ENCODE measurements at places on chromosomes 12 and 14.

GRCh38 chr14:55805250-55805649 lies 225.2 kb downstream of the KTN1 start:
- no peak for DNase-seq

DNA sequence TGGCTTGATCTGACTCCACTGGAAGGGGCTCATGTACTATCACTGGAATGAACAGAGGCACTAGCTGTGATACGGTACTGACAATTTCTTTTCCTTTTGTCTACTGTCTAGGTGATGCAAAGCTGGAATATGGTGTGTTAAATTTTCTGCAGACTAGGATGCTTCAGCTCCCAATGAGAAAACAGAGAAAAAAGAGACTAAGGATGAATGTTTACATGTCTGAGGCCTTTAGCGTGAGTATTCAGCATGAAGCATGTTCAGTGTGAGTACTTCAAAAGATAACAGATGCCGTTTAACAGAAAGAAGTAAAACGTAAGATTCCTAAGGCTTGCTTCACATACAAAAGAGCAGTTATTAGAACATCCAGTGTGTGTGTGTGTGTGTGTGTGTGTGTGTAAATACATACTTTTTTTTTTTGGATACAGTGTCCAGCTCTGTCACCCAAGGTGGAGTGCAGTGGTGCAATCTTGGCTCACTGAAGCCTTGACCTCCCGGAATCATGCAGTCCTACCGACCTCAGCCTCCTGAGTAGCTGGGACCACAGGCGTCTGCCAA lies 92.3 kb upstream of the FERMT2 start:
- DNase-seq, result no peak

GRCh38 chr12:3661028-3661427 lies 91.9 kb downstream of the CRACR2A start:
- no peak for DNase-seq

DNA sequence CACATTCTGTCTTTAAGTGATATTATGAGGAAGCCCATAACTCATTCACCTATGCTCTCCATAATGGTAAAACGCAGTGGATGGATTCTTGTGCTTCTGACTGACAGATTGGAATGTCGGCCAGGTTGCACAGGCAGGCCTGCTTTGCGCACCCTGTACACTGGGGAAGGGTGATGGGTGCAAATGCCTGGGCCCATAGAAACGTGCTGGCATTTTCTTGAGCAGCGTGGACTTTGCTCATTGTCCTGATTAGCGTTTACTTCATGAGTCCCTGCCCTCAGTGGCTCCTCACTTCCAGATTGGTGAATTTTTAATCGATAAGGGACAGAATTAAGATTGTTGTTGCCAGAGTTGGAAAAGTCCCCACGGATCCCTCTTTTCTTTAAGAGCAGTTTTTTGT lies 80.9 kb upstream of the TRAF3 start:
- no peak for DNase-seq

- no peak for DNase-seq
Measured at GRCh38 chr14:52032204-52032801, 36.6 kb downstream of the NID2 start.

DNA sequence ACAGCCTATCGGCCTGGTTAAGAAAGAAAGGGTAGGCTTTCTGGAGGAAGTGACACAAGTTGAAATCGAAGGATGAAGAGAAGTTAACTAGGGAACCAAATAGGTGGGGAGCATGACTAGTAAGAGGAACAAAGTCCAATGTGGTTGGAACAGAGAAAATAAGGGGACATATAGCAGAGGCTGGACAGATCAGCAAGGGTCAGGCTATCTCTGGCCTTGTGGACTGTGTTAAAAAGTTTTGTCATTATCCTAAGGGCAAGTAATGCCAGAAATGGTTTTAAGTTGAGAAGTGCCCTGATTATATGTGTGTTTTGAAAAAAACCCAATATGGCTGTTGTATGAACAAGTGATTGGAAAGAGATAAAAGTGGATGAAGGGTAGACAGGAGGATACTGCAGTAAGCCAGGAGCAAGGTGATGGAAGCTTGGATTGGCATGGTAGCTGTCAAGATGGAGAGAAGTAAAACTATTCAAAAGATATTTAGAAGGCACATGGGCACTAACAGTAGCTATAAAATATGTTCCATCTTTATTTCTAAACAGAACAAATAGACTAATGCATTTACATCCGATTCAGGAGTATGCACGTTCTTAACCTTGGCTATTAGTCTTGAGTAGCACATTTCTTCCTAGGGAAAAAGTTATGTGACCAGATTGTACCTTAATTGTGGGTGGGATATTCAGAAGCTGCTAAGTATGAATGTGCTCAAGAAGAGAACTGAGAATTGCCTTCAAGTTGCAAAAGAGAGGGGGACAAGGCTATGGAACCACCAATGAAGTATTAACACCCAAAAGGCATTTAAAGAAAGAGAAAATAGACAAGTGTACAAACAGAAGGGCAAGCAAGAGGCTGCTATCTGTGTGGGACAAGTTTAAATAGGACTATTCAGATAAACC lies 46.8 kb upstream of the OR5AU1 start:
- DNase-seq, result no peak

DNA sequence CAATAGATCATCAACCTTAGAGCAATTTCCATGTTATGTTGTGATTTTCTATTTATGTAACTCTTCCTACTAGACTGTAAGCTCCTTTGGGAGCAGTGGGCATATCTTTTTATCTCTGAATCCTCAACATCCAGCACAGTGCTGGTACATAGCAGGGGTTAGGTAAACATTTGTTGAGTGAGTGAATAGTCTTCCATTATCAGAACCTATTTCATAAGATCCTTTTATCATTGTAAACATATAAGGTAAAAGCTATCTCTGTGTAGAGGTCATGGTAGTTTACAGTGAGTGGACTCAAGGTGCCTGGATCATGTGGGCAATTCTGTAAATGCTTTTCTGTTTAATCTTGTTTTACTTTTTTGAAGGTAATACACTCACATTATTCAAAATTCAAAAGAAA lies 15.1 kb downstream of the FKBP11 start:
- no peak for DNase-seq

DNA sequence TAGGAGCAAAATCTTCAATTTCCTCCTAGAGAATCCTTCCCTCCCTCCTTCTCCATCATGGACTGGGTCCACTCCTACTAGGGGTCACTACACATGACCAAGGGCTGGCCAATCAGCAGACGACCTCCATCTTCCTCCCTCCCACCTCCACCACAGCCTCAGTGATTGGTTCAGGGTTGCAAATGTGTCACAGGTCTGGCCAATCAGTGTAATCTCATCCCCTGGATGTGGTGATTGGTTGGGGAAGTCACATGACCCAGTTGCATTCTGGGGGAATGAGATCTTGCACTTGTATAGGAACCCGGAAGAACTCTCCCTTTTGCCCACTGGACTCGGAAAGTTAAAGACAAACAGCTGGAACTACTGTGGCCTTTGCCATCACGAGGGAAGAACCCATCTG lies 169.2 kb downstream of the PIWIL1 start:
- no peak for DNase-seq

DNA sequence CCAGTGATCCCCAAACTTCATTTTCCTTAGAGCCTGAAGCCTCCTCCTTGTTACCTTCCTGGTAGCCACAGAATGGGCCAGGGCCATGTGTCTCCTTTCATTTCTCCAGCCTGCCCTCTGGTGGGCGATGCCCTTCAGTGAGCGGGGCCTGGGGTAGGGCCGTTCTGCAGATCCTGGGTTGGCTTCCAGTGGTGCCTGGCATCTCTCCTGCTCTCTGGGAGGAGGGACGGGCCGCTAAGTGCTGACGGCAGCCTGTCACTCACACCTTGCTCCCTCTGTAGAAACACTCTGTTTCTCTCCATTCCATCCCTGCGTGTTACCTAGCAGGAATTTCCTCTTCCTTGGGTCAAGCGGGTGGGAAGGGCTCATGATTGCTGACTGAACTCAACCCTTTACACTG lies 232.1 kb downstream of the CACNA1C start:
- DNase-seq, result no peak

- no peak for DNase-seq
Measured at GRCh38 chr12:127810041-127810440, 456.9 kb upstream of the TMEM132C start.

DNA sequence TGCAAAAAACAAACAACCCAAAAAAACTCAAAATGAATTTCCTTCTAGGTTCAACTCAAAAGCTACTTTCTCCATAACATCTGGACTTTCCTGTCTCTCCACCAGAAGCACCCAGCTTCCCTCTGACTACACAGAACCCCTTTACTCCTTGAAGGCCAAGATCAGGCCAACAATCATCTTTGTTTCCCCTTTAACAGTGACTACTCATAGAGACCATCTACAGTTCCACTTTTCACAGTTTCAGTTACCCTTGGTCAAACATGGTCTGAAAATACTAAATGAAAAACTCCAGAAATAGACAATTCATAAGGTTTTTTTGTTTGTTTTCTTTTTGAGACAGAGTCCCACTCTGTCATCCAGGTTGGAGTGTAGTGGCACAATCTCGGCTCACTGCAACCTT lies 11.8 kb downstream of the GCH1 start:
- no peak for DNase-seq

- DNase-seq, result no peak
Measured at GRCh38 chr14:75825147-75825592, 156.6 kb downstream of the TGFB3 start.

DNA sequence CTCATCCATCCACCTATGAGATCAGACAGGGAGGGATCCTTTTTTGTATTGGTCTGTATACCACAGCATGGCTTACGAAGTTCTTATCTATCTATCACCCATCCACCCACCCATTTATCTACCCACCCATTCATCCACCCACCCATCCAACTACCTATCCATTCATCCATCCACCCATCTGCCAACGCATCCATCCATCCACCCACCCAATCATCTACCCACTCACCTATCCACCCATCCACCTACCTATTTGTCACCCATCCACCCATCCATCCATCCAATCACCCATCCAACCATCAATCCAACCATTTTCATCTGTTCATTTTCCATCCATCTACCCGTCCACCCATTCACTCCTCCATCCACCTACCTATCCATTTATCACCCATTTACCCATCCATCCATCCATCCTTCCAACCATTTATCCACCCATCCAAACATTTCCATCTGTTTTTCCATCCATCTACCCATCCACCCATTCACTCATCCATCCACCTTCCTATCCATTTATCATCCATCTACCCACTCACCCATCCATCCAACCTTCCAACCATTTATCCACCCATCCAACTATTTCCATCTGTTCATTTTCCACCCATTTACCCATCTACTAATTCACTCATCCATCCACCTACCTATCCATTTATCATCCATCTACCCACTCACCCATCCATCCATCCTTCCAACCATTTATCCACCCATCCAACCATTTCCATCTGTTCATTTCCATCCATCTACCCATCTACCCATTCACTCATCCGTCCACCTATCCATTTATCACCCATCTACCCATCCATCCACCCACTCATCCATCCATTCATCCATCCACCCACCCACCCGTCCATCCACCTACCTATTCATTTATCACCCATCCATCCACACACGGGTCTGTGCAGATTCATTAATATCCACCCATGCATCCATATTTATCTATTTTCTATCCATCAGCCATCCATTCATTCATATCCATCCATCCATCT lies 13.3 kb downstream of the SDS start:
- no peak for DNase-seq

DNA sequence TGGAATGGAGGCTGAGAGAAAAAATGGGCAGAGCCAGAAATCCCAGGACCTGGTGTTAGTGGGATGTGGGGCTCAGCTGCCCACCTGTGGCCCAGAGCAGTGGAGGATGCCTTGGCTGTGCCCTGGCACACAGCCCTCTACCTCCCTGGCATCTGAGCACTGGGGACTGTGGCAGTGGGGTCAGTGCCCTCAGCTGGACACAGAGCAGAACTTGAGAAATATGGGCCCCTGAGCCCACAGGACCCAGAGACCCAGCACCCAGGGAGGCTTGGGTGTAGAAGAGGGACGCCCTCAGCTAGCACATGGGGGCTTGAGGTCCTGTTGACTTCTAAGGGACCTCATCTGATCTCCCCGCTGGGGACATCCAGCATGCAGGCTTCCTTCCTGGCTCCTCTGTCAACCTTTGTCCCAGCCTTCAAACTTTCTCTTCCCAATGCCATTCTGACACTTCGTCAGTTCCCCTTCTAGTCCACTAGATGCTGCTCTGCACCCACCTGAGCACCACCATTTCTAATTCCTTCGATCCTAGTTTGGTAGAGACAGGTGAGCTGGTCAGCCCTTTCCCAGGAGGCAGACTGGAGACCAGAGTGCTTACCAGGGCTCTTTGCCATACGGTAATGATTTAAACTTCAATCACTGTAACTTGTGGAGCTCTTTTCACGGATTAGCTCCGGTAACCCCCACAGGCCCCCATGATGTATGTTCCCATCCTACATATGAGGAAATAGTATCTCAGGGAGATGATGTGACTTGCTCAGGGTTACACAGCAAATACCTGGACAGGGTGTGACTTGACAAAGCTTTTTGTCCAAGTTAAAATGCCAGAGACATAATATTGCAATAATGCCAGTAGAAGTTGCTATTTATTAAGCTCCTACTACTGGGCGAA lies 143.7 kb downstream of the ASCL4 start:
- DNase-seq, result no peak

- DNase-seq, result peak; percentile 2
Measured at GRCh38 chr14:34227834-34228649, 234.0 kb downstream of the SPTSSA start.

DNA sequence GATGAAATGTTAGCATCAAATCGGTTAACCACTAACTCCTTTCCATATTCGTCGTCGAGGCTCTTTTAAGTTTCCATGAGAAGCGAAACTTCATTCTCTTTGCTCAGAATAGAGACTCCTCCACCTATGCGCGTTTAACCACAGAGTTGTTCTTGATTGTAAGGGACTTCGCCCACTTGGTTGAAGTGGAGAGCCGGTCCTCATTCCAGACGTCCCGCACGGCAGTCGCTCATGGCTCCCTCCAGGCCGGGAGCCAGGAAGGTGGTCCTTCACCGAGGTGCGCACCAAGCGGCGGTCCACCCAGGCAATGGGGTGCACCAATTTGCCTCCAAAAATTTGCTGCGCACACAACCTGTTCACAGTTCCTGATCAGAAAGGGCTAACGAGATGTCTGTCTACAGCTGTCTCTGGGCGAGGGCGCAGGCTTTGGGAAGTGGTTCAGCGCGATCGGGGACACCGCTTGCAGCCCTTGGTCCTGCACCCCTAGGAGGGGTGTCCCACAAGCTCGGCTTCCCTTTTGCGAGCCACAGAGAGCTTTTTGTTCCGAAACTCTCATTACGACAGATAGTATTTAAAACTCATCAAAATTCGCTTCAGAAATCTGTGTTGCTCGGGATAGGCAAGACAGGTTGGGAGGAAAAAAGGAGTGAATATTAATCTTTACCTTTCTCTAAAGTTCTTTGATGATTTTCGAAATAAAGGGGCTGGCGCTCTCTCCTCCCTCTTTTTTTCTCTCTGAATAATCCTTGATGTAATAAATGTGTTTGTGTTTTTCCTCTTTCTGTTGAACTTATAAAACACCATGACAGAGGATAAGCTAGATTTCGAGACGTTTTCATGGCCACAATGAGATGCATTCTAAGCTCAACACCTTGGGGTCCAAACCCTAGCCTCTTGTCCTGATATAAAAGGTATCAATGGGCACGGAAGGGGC lies 6.4 kb upstream of the ALX1 start:
- DNase-seq, result no peak

DNA sequence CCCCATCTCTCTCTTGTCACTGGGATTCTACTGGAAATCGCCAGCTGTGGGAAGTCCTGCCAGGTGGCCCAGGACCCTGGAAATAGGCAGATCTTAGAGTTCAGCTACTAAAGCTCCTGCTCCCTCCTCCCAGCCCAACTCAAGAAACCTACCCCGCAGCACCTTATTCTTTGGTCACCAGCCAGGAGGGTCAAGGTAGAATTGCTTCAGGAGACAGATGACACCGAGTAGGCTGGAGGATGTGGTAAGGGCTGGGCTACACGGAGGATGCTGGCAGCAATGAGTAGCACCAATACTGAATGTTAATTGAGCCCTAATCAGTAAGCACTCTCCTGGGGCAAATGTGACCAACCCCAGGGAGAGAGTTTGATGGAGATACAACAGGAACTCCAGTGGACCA lies 119.7 kb upstream of the VASH1 start:
- DNase-seq, result no peak

Measured in T follicular helper cell (primary cell).